Sigmoid colon (tissue), 7 donors: ENCODE measurements at places on chromosomes 2 and 18.
A peak's percentile ranks its signal among the peaks of the same experiment; 100 is the strongest.

- DNase-seq, result no peak
Measured at GRCh38 chr18:64248836-64249235, 99.9 kb upstream of the LINC00305 start.

GRCh38 chr2:119293254-119293653 lies 69.6 kb downstream of the STEAP3 start:
- no peak for DNase-seq

- no peak for DNase-seq
Measured at GRCh38 chr18:46324087-46324955, 220.1 kb downstream of the HAUS1 start.

GRCh38 chr18:63313396-63313917 lies 6.1 kb downstream of the BCL2 start:
- DNase-seq, result no peak

DNA sequence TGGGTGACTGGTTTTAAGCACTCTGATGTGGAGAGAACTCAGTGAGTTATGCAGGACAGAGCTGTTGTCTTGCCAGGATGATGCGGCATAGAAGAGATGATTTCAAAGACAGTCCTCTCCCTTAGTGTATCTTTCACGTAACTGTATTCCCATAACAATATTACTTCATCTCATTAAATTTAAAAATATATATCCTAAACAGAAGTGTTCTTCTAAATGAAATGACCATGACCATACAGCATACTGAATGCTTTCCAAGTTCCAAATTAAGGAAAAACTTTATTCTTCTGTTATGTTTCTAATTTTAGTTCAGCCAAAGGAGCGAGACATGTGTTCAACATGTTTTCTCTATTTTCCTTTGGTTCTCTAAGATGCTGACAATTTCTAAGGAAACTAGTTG lies 600.1 kb upstream of the FSHR start:
- no peak for DNase-seq

GRCh38 chr2:9752441-9753275 lies 90.6 kb upstream of the TAF1B start:
- DNase-seq, result no peak

- peak; percentile 80 for DNase-seq
Measured at GRCh38 chr2:25257032-25257552, 84.6 kb downstream of the DNMT3A start.

DNA sequence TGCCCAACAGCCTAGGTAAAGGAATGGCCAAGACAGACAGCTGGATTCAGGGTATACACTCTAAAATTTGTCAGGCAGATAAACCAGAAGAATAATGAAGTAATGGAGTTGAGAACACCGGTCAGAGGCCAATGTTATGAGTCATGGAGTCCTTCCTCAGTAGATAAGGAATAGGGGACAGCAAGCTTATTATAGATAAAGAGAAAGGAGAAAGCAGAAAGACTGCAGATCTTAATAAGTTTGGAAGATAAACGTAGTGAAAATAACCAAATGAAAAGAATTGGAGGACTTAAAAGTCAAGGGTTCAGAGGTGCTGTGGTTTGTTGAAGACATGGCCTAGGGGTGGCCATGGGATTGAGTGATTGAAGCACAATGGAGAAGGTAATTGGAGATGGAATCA lies 63.5 kb upstream of the NFE2L2 start:
- no peak for DNase-seq

- peak; percentile 68 for DNase-seq
Measured at GRCh38 chr2:54360055-54360792, 95.9 kb upstream of the SPTBN1 start.

DNA sequence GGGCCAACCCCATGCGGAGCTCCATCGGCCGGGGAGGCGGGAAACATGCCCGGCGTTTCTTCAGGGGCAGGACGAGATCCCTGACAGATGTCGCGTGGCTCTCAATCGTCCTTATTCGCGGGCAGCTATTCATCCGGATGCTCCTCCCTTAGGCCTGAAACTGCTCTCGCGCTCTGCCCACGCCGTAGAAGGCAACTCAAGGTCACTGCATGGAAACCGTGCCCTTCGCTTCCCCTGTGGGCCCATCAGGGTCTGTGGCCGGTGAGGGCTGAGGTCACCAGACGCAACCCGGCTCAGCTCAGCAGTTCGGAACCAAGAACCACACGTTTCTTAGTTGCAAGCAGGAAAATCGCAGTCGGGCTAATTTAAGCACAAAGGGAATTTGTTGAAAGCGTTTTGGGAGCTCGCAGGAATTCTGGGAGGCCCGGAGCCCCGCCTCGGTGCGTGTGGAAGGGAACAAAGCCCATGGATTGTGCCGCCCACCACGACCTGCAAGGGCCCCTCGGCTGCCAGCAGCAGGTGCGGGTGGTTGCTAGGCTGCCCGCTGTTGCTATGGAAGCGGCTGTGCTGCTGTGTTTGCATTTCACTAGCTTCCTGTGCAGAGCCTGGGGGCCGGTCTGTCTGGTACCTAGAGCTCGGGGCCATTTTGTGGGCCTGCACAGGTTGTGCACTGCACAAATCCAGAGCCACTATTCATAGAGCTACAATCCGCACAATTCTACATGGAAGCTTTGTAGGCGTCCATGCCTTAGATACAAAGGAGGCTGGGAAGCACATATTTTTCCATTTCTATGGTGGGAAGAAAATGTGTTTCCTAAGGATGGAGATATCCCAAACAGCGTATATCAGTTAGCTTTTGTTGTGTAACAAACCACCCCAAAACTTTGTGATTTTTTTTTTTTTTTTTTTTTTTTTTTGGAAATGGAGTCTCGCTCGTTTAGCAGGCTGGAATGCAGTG lies 6.0 kb upstream of the ALLC start:
- DNase-seq, result no peak

DNA sequence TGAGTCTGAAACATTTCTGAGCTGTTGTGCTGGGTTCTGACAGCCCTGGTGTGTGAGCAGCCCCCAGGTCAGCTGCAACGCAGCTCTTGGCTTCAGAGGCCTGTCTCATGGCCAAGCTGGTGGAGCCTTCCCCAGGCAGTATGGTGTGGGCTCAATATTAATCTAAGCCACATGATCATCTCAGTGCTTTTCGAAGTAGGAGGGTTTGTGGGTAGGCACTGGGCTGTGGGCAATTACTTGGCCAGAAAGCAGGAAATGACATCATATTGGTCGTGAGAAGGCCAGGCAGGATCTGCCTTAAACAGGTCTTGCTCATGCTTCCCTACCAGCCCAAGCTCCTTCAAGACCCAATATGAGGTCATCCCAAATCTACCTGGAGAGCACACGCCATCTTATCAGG lies 26.9 kb downstream of the LOXHD1 start:
- DNase-seq, result no peak

- DNase-seq, result no peak
Measured at GRCh38 chr2:174365571-174365970, 30.0 kb upstream of the SCRN3 start.

DNA sequence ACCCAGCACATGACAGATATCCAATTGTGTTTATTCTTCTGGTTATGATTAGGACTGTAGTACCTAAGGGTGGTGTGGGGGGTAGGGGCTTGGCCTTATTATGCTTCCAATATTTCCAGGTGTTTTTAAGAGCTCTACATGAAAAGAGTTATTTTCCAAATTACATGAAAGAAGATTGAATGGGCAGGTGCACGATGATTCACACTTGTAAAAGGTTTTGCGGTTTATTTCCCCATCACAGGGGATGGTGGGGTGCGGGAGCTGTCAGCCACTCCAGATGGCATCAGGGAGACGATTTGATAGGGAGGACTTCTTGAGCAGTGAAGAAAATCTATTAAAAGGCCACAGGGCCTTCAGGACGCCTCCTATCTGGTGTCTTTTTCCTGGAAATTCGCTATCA lies 15.1 kb upstream of the CCBE1 start:
- DNase-seq, result no peak

DNA sequence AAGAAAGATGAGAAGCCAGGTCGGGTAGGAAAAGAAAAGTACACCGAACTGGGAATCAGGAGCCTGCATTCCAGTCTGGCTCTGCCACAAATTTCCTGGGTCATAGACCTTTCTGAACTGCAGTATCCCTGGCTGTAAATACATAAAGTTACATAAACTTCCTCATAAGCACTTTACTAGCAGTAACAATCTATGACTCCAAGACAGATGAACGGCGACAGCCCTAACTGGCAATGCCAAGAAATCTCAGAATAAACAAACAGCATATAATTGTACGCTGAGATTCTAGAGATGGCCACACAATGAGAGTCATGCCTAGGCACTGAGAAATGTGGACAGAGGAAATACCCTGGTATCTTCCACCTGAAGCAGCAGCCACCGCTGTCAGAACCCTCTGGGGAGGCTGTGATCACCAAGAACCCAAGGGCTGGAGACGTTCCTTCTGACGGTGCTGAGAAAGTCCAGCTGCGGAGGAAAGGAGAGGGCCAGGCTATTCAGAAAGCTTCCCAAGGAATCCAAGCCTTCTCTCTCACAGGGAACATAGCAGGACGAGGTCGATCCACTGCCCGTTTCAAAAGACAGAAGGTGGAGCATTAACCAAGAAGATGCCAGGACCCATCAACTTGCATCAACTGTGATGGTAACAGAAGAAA lies 89.3 kb upstream of the SLC66A3 start:
- DNase-seq, result no peak

- no peak for DNase-seq
Measured at GRCh38 chr2:232615339-232615738, 18.1 kb upstream of the EFHD1 start.

GRCh38 chr2:138207074-138207930 lies 243.0 kb downstream of the HNMT start:
- DNase-seq, result no peak

GRCh38 chr2:89763581-89764485 lies 1072.4 kb downstream of the RPIA start:
- DNase-seq, result peak; percentile 69

DNA sequence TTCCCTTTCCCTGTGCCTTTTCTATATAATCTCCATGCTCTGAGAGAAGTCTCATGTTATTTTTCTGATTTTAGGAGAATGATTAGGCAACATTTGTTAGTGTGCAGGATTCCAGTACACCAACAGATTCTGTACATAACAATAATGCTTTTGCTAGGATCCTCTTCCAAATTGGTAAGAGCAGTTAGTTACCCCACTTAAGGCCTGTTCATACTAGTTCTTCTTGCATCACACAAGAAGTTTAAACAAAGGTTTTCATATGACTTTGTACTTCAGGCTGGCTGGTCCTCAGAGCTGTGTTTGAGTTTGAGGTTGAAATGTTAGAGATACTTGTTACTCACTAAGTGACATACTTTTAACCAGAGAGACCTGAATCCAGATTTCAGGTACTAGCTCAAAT lies 686.9 kb upstream of the NRXN1 start:
- no peak for DNase-seq

DNA sequence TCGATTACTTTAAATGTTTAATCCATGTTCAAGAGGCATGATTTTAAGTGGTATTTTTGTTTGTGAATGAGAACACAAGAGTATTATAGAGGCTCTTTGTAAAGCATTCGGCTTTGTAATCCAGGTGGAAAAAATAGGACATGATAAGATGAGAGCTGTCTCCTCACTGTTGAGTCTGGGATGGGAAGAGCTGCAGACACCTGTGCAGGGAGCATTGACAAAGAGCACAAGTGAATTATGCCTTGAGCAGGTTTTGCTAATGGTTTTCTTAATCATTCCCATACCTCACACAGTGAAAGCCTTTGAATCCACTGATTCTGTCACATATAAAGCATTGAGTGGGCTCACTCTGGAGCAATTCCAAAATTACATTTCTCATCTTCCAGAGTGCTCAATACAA lies 9.6 kb downstream of the COL6A3 start:
- DNase-seq, result no peak

DNA sequence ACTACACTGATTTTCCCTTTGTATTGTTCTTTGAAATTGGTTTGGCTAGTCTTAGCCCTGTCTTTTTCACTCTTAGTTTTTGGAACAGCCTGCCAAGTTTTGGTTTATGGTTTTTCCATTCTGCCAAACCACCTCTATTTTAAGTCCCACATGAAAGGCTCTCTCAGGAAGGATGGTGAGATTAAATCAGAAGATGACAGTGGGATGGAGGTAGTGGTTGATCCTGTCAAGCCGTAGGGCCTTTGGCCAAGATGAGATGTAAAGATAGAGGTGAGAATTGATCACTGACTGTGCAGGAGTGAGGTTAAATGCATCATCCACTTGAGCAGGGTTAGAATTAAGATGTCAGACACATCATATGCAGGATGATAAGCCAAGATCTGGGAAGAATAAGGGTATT lies 948.5 kb downstream of the SLC4A3 start:
- no peak for DNase-seq

- no peak for DNase-seq
Measured at GRCh38 chr2:95024960-95025405, 525 bp upstream of the MAL start.

- DNase-seq, result no peak
Measured at GRCh38 chr2:12787891-12788801, 71.4 kb downstream of the TRIB2 start.

DNA sequence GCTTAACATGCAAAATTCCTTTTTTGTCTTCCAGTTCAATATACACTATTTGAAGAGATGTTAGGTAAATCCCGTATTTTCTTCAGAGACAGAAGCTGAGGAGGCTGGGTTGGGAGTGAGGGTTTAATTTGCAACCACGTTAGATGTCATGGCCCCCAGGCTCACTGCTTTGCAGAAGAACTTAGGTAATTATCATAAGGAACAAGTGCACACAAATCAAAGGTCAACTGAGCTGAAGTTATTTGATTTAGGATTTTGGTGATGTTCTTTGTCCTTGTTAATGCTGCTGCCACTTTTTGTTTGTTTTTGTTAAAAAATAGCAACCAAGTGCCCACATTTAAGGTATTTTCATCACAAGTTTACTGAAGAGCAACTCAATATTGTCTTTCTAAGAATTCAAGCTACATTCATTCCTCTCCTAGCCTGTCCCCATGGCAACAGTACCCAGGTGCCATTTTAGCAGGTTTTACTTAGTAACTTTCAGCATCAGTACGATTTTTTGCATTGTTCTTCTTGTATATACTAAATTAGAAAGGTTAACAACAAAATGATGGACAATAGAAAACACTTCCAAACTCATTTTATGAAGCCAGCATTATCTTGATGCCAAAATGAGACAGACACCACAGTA lies 62.9 kb upstream of the NDUFV2 start:
- no peak for DNase-seq

DNA sequence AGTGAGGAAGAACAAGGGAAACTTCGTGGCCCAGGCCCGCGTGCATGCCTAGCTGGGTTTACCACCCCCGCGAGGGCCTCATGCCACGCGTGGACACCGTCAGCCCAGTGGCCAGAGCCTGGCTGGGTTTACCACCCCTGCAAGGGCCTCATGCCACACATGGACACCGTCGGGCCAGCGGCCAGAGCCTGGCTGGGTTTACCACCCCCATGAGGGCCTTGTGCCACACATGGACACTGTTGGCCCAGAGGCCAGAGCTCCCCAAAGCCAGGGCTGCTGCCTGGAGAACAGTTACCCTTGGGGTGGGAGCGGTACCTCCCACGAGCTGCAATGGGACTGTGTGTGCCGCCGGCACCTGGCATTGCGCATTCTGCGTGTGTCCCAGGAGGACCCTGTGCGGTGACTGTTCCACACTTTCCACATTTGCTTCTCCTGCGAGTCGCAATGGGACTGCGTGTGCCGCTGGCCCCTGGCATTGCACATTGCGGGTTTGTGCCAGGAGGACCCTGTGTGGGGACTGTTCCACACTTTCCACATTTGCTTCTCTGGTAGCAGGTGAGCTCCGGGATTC lies 105.6 kb upstream of the CTDP1 start:
- DNase-seq, result peak; percentile 41
